ENCODE measurements at places on chromosomes 1 and 21.

DNA sequence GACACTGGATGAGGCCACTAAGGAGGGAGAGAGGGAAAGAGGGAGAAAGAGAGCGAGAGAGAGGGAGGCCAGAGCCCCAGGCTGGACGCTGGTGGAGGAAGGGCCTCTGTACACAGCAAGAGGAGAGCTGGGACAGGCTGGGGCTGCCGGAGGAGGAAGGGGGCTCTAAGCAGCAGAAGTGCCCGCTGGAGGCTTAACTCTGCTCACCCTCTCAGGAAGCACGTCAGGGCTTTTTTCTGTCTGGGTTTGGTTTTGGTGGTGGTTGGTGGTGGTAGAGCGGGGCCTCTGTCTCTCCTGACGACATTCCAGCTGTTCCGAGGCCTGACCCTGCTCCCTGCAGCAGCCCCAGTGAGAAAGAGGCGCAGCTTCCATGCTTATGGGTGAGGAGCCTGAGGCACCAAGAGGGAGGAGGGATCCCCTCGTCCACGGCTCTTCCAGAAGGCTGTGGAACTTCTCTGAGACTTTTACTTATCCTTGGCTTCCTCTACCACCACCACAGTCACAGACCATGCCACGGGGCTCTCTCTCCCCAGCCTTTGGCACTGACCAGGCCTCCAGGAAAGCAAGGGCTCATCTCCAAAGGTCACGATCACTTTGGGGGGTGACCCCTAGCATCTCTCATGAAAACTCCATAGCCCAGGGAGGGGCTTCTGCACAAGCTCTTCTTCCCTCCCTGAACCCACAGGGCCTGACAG is 136.4 kb upstream of the VAMP3 start:
- no peak for DNase-seq

DNA sequence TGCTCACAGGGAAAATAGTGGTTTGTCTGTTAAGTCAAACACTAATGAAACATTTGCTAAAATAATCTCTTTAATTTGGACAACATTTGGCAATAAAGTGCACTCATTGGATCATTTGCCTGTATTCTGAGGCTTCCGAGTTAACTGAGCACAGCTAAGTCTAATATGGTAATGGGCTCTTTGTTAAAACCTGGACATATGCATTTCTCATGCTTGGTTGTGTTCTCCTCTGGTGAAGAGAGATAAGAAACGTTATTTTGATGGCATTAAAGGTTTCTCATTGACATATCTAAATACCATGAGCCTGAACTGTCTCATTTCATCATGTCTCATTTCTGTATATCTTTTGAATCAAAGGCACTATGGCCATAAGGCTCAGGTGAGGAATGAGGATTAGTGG is 13.4 kb upstream of the NRIP1 start:
- DNase-seq = no peak

- DNase-seq = no peak
Observed at GRCh38 chr1:28965271-28965870, 51.0 kb downstream of the EPB41 start.

DNA sequence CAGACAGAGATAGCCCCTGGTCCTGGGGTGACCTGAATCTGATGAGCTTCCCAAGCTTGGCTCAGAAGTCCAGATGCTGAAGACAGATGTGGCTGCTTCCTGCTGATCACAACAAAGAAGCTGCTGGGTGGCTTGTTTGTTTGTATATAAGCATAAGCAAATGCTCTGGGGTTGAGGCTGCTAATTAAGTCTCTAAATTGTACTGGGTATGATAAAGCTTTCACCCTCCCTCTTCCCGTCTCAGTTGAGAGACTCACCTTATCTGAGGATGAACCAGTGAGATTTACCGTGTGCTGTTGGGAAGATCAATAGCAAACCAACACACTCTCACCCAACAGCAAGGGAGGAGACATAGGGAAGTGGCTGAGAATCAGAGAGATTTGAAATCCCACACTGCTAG is 42.0 kb downstream of the DAB1 start:
- DNase-seq = no peak

DNA sequence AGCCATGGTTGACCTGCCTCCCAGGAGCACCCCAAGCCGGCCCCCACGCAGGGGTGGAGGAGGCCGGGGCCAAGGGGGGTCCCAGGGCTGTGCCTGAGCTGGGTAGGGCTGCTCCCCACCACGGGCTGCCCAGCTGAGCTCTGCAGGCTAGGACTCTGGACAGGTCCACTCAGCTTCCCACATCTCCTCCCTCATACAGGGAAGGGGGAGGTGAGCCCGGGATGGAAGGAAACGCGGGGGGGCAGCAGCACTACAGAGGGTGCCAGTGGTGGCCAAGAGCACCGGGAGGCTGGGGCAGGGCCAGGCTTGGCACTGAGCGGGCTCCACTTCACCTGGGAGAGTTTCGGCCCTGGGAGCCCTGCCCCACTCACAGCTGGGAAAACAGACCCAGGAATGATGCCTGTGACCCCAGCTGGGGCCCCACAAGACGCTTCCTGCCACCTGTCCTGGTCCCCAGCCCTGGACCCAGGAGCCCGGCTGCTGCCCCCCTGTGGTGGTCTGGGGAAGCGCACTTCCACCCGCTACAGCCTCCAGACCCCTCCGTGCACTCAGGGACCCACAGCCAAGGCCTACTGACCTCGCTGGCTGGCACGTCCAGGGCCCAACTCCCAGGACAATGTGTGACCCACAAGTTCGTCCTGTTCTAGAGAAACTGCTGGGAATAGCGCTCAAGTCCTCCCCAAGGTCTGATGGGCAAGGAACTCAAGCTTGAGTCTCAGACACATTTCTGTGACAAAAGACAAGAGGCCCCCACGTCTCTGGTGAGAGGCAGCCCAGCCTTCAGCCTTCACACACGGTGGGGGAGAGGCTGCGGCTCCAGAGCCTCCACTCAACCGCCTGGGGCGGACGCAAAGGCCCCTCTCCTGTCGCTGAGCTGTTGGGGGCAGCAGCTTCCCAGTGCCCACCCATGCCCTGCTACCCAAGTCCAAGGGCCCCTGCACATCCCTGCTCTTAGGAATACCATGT is 3.0 kb downstream of the AURKAIP1 start:
- DNase-seq = peak; percentile 90

DNA sequence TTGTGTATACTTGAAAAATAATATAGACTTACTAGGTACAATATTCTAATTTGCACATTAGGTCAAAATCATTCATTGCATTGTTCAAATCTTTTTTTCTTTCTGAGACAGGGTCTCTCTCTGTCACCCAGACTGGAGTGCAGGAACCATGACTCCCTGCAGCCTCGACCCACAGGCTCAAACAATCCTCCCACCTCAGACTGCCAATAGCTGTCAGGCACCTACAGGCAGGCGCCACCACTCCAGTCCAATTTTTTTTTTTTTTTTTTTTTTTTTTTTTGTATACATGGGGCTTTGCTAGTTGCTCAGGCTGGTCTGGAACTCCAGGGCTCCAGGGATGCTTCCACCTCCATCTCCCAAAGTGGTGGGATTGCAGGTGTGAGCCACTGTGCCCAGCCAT is 656.9 kb downstream of the KCNT2 start:
- DNase-seq = no peak

DNA sequence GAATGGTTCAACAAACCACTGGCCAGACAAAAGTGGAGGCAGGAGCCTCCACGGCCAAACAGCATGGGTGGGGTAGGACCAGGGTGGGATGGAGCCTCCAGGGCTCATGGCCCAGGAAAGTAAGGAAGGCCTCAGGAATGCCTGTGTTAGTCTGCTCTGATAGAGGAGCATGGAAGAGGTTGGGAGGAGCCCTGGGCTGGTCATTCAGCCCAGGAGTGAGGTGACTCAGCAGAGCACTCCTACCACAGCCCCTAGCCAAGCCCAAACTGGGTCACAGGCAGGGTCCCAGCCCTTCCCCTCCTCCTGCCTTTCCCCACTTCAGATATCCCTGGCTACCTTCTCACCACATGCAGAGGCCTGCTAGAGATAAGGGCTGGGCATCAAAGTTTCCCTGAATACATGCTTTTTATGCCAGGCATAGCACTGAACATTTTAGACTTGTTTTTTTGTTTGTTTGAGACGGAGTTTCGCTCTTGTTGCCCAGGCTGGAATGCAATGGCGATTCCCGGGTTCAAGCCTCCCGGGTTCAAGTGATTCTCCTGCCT is 3.1 kb upstream of the SHISA4 start:
- peak; percentile 14 for DNase-seq

DNA sequence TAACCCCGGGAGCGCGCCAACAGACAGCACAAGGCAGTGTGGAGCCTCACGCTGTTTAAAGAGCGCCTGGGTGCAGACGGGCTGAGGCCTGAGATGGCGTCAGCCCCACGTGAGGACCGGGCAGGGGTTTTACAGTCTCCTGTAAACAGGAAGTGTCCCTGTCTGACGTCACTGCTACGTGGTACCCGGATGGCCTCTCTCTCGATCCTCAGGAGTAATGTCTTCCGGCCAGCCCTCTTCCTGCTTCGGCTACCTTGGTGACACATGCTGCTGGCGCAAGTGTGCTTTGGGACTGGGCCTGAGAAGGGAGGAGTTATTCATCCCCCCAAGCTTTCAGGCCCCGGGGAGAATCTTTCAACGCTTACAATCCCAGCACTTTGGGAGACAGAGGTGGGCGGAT is 41.2 kb downstream of the CNST start:
- DNase-seq = no peak

GRCh38 chr1:40914927-40915569 is 52.9 kb upstream of the CITED4 start:
- DNase-seq = no peak
